ENCODE measurements at places on chromosomes 3 and 15.

DNA sequence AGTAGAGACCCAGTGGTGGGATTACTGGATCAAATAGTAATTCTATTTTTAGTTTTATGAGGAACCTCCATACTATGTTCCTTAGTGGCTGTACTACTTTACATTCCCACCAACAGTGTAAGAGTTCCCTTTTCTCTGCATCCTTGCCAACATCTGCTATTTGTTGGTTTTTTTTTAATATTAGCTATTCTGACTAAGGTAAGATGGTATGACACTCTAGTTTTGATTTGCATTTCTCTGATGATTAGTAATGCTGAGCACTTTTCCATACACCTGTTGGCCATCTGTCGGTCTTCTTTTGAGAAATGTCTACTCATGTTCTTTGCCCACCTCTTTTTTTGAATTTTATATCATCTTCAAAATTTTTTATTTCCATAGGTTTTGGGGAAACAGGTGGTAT, 34.2 kb upstream of the RAP2B start:
- no peak for DNase-seq

GRCh38 chr3:189908646-189909045, 212.1 kb downstream of the P3H2 start:
- peak; percentile 97 for DNase-seq

- DNase-seq, result peak; percentile 67
These were observed 89.5 kb upstream of the CHD2 start for GRCh38 chr15:92810418-92811138.

GRCh38 chr3:174776123-174776522, 83.0 kb upstream of the NAALADL2 start:
- DNase-seq, result peak; percentile 95

DNA sequence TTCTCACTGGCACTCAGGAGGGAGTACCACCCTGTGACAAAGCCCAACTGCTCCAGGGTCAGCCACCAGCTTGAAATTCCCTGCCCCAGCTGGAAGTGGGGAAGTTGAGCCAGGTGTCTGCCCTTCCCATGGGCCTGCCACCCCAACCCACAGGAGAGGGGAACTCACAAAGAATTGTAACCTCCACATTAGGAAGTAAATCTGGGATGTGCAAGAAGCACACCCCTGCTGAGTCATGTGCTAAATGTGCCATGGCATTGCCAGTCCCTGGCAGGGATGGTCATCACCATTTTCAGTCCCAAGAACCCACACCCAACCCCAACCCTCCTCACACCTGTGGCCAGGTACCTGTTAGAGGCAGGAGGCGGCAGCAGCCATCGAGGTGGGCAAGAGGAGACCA, 165.2 kb upstream of the THBS1 start:
- no peak for DNase-seq

All from epithelial cell of esophagus (primary cell).